T-cell (primary cell): ENCODE measurements at places on chromosomes 12 and 14.

- no peak for DNase-seq
Measured at GRCh38 chr12:22048351-22049041, 2.5 kb downstream of the CMAS start.

- DNase-seq, result no peak
Measured at GRCh38 chr12:100718187-100718586, 76.4 kb upstream of the ANO4 start.

DNA sequence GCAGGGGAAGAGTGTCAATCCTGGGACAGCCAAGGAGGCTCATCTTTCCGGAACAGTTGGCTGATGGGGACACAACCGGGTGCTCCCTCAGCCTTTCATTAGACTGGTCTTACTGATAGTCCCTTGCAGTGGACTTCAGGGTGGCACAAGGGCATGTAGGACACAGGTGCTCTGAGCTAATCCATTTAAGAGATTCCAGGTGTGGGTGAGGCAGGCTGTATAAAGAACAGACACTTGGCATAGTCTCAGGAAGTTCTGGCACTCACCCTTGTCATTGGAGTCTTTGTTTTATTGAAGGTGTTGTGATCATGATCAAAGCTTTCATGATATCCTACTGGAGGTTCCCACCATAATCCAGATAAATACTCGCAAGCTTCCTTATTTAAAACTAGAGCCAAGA, 341.6 kb downstream of the EMP1 start:
- no peak for DNase-seq

DNA sequence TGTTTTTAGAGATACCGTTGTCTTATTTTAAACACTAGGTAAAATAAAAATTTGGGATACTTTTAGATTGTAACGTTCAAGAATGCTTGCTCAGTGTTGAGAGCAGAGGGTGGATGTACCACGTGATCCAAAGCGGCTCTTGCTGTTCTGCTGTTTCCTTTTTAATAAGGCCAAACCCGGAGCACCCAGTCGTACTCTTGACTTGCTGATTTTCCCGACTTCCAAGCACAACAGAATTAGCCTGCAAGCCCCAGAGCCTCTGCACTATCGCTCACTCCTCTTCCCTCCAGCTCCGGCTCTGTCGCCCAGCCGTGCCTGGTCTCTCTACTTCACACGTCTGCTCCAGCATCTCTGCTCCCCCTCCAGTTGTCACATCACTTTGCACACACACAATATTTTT, 77.3 kb downstream of the EMP1 start:
- DNase-seq, result no peak

DNA sequence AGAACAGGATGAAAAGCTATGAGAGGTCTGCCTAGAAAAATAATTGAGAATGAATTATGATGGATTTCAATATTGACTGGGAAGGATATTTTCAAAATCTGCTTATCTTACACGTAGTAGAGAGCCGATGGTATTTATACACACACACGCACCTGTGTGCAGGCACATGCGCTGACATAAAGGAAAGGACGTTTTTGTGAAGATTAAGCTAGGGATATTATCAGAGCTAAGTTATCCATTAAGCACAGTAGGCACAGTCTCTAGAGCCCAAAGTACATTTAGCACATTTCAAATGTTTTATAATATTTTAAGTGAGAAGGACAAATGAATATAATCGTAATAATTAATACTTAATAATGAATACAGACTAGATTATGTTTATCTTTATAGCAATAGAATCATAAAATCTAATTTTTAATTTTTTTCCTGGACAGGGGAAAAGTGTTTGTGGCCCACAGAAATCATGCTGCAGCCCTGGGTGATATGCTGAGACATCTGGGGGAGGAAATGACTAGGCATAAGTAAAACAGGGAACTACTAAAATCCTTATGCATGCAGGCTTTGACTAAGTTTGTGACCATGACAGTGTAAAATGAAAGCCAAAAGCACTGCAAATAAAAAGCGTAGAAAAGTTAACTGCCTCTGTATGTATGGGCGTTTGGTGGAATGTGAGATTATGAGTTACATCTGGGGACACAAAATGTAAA, 146.1 kb downstream of the KITLG start:
- DNase-seq, result no peak

DNA sequence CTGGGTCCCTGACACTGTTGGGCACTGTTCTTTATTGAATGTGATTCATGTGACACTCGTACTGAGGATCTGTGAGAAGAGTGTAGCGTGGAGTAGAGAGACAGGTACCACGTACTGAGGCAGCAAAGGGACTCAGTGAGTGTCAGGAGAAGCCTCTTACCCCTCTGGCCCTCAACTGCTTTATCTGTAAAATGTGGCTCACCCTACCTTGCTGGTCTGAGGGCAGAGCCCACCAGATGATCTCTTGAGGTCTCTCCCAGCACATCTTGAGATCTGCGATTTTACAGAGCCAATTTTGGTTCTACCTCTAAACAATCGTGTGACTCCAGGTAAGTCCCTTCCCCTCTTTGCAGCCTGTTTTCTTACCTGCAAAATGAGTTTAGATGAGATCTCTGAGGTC, 3.1 kb downstream of the CEBPE start:
- DNase-seq, result no peak

GRCh38 chr14:56633544-56633943, 53.9 kb downstream of the TMEM260 start:
- no peak for DNase-seq

DNA sequence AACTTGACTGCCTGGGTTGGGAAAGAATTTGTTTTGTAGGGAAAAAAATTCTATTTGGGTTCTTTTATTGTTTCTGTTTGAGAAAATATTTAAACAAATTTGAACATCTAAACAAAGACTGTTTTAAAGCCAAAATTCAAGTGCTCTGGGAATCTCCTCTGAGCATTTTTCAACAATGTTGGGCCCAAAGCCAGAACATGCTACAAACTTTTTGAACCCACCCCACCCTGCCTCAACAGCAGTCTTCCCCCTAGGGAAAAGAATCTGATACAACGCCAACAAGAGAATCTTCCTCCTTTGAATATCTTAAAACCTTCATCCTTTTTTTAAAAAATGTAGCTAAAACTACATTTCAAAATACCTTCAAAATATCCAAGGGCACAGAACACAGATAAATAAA, 20.4 kb upstream of the NID2 start:
- DNase-seq, result no peak

DNA sequence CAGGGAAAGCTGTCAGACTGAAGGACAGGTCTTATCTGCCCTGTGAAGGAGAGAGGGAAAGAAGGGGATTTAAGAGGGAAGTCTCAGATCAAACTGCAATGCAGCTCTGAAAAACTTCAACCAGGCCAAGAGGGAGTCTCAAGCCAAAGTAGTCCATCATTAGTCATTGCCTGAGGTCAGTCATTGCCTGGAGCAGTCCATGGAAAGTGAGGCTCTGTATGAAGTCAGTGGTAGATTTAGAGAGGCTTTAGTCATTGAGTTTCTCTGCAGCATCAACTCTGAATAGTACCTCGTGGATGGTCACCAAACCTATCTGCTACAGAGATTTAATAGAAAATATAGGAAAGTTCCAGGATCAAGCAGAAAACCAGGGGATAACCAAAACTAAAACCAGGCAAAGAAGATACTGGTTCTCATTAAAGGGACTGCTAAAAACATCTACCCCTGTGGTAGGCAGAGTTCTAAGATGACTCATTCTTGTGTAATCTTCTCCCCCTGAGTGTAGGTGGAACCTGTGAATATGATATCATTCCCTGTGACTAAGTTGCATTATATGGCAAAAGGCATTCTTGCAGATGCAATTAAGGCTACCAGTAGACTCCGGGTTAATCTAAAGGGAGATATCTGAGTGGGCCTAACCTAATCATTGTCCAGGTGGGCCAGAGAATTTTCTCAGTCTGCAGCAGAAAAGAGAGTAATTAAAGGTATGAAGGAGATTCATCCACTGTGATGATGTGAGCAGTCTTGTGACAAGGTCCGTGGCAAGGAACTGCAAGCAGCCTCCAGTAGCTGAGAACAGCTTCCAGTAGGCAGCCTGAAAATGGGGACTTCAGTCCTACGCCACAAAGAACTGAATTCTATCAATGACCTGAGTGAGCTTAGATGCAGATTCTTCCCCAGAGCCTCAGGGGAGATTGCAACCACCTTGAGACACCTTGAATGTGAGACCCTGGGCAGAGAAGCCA, 123.1 kb downstream of the GALC start:
- no peak for DNase-seq

DNA sequence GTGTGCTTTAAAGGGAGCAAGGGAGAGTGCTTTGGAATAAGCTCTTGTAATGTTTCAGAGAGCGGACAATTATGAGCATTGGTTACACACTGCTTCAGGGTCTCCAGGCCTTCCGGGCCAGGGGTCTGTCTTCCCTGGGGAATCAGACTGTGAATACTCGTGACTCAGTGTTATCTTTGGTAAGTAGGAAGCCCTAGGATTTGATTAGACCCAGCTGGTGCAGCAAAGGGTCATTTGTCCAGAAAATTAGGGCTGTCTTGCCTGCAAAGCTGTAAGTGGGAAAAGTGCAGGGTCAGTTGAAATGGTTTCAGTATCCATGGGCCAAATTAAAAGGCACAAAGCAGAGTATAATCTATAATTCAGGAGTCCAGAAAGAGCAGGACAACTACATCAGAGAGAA, 475.6 kb downstream of the MED13L start:
- no peak for DNase-seq

DNA sequence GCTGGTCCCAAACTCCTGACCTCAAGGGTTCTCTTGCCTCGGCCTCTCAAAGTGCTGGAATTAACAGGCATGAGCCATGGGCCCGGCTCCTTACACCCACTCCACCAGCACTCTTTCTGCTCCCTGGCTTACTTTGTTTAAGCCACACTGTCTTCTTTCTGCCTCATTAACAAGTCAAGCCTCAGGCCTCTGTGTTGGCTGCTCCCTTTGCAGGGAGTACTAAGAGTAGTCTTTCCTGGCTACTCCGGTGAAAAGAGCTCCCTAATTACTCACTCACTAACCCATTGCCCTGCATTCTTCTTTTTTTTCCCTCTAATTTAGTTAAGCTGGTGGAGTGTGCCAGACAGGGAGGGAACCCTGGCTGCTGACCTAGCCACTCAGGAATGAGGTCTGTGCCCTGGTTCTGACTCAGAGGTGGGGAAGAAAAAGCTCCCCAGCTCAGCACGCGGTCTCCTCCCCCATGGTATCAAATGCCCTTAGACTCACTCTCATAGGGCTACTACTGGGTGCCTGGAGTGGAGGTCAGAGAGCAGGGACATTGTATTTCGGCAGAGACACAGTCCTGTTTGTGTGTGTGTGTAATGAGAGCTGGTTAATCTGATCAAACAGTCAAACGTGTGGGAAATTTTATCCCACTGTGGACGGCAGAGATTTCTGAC, 19.8 kb downstream of the GALNT6 start:
- no peak for DNase-seq

- no peak for DNase-seq
Measured at GRCh38 chr12:50211392-50212070, 44.4 kb upstream of the CERS5 start.

GRCh38 chr14:61434311-61434710, 112.9 kb downstream of the PRKCH start:
- no peak for DNase-seq

GRCh38 chr14:34247605-34248004, 214.4 kb downstream of the SPTSSA start:
- no peak for DNase-seq

- DNase-seq, result no peak
Measured at GRCh38 chr14:49934646-49935045, 41.8 kb downstream of the ARF6 start.

- DNase-seq, result no peak
Measured at GRCh38 chr12:112792301-112792700, 753 bp downstream of the RPH3A start.

DNA sequence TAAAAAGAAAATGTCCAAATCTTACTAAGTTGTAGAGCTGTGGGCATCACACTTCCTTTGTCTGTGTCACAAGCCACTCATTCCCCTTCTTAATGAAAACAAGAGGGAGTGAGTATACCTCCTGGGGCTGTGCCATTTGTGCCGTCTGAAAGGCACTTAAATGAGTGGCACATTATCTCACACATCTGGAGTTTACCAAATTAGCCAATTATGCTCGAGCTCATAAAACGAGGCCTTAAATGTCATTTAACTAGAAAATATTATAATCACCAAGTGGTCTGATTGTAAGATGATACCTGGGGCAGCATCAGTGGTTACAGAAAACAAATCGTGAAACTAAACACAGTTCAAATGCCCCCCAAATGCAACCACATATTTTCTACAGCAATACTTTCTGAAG, 146.1 kb downstream of the PAX9 start:
- DNase-seq, result no peak

GRCh38 chr14:101226603-101227425, 323.3 kb upstream of the RTL1 start:
- DNase-seq, result no peak

DNA sequence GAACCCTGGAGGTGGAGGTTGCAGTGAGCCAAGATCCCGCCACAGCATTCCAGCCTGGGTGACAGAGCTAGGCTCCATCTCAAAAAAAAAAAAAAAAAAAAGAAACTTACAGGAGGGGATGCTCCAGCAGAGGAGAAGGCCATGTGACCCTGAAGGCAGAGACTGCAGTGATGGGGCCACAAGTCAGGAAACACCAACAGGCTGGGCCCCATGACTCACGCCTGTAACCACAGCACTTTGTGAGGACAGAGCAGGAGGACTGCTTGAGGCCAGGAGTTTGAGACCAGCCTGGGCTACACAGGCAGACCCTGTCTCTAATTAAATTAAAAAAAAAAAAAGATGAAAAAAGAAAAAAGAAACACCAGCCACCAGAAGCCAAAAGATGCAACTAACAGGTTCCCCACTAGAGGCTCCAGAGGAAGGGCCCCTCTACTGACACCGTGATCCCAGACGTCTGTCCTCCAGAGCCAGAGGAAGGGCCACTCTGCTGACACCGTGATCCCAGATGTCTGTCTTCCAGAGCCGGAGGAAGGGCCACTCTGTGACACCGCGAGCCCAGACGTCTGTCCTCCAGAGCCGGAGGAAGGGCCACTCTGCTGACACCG, 9.1 kb upstream of the GLT1D1 start:
- DNase-seq, result no peak

GRCh38 chr12:39619316-39619659, 315 bp downstream of the ABCD2 start:
- DNase-seq, result no peak
